Activated naive CD4-positive, alpha-beta T cell treated with anti-CD3 and anti-CD28 coated beads, Interleukin-2, amount 50 U/mL, for 72 hours (primary cell): ENCODE measurements at places on chromosomes 11 and 22.

- no peak for DNase-seq
These were observed 732.8 kb upstream of the ANO5 start for GRCh38 chr11:21460082-21460481.

GRCh38 chr11:103800406-103801114, 235.9 kb upstream of the DDI1 start:
- DNase-seq, result no peak

DNA sequence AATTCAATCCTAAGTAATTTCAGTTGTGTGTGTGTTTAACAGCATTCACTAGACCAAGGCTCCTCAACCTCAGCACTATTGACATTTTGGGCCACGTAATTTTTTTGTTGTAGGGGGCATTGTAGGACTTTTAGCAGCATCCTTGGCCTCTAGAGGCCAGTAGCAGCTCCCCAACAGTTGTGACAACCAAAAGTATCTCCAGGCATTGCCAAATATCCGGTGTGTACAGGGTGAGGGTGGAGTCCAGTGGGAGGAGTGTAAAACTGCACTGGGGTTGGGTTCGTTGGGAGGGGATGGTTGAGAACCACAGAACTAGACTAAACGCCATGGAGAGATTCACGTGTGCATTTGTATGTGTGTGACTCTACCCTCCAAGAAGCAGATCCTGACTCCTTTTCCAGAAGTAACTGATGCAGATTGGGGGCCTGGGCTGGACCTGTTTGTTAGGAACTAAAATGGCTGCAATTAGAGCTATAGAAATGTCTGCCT, 5.9 kb upstream of the PHF21A start:
- peak; percentile 25 for DNase-seq

GRCh38 chr11:11963842-11964773, 44.3 kb downstream of the DKK3 start:
- no peak for DNase-seq

GRCh38 chr11:121553806-121554205, 101.0 kb upstream of the SORL1-AS1 start:
- DNase-seq, result no peak
